ENCODE measurements at places on chromosomes 2 and 18.

DNA sequence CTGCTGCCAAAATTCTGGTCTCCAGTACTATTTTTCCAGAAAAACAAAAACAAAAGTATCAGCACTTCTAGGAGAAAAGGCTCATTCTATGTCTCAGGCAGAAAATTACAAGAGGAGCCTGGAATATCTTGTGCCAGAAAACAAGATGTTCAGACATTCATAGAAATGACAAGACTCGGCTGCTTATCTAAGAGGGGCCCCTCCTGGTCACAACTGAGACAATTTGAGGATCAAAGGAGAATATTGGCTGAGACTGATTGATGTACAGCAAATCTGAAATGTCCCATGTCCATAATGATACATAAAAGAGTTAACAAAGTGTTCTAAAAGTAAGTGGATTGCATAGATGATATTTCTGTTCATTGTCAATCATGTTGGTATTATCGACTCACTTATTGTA lies 2.4 kb upstream of the RPS7 start:
- no peak for DNase-seq

GRCh38 chr2:74690571-74690970 lies 36.5 kb downstream of the SEMA4F start:
- DNase-seq: peak; percentile 61

GRCh38 chr18:45723567-45724355 lies at the start of gene SLC14A1:
SLC14A1 (plus strand) TSS chr18:45724181; CDS start chr18:45730321, 6,140 bp downstream.
- DNase-seq: no peak

GRCh38 chr2:196927376-196928225 lies 1.1 kb upstream of the PGAP1 start:
- no peak for DNase-seq

- DNase-seq: no peak
Measured at GRCh38 chr2:2765176-2765800, 434.2 kb upstream of the MYT1L start.

DNA sequence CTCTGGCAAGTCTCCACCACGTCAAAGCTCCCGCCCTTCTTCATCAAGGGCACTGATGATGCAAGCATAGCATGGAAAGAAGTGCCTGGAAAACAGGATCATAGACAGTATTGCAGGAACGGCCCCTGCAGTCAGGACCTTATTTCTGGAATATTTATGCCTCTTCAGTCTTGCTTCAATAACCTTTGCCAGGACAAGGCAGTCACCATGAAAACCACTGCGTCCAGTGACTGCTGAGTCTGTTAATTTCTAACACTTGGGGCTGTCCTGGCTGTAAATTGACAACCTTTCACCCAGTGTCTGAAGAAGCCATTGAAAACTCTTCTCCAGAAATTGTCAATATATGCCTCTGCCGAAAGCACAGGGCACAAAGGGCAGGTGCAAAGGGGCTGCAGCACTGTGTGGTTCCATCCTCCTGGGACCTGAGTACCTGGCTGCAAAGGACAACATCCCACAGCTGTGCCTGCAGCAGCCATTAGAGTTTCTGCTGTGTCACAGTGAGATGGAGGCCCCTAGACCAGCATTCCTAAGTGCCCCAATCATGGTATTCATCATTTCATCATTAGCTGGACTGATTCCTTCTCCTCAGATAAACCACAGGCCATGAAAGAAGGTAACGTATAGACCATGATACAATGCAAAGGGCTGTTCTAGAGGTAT lies 819.6 kb downstream of the RNF144A start:
- DNase-seq: no peak

GRCh38 chr2:9410108-9410507 lies 13.2 kb downstream of the ITGB1BP1 start:
- DNase-seq: no peak

DNA sequence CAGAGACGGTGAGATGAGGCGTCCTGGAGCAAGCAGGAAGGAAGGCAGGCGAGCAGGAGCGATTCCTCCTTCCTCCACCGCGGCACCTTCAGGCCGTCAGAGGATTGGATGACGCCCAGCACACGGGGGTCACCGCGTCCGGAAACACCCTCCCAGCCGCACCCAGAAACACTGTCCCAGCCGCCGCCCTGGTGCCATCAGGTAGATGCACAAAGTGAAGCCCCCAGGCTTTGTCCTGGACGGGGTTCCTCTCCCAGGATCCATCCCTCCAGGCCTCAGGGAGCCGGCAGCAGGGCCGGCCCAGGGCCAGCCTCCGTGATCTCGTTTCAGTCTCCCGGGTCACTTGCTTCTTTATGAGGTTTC lies 31.5 kb downstream of the RTP5 start:
- no peak for DNase-seq

DNA sequence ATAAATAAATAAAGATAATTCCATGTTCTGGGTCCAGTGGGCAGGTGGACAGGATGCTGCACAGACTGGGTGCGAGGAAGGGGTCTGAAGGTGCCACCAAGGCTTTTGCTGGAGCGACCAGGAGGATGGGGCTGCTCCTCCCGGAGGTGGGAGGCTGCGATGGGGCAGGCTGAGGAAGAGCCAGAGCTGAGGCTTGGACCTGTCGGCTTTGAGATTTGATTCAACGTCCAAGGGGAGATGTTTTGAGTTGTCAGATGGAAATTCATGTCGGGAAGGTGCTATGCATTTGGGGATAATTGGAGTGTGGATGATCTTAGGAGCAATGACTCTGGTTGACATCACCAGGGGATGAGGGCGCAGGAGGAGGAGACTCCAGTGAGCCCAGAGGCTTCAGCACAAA lies 11.7 kb downstream of the ALLC start:
- no peak for DNase-seq

GRCh38 chr2:137964859-137965459 lies 686 bp downstream of the HNMT start:
- no peak for DNase-seq

GRCh38 chr2:109178968-109179367 lies 50.0 kb downstream of the SH3RF3 start:
- no peak for DNase-seq

GRCh38 chr2:170339750-170340692 lies 162.1 kb downstream of the MYO3B start:
- DNase-seq: no peak

- no peak for DNase-seq
Measured at GRCh38 chr2:61367177-61367576, 103.7 kb downstream of the USP34 start.

DNA sequence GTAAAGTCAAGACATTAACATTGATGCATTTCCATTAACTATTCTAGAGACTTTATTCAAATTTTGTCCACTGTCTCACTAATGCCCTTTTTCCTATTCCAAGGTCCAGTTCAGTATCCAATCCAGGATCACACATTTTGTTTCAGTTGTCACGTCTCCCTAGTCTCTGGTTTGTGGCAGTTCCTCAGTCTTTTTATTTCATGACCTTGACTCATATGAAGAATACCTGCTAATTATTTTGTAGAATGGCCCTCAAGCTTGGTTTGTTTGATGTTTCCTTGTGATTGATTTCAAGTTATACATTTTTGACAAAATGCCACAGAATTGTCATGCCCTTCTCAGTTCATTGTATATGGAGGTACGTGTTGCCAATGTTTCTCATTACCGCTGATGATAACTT lies 145.2 kb downstream of the FHOD3 start:
- DNase-seq: no peak

DNA sequence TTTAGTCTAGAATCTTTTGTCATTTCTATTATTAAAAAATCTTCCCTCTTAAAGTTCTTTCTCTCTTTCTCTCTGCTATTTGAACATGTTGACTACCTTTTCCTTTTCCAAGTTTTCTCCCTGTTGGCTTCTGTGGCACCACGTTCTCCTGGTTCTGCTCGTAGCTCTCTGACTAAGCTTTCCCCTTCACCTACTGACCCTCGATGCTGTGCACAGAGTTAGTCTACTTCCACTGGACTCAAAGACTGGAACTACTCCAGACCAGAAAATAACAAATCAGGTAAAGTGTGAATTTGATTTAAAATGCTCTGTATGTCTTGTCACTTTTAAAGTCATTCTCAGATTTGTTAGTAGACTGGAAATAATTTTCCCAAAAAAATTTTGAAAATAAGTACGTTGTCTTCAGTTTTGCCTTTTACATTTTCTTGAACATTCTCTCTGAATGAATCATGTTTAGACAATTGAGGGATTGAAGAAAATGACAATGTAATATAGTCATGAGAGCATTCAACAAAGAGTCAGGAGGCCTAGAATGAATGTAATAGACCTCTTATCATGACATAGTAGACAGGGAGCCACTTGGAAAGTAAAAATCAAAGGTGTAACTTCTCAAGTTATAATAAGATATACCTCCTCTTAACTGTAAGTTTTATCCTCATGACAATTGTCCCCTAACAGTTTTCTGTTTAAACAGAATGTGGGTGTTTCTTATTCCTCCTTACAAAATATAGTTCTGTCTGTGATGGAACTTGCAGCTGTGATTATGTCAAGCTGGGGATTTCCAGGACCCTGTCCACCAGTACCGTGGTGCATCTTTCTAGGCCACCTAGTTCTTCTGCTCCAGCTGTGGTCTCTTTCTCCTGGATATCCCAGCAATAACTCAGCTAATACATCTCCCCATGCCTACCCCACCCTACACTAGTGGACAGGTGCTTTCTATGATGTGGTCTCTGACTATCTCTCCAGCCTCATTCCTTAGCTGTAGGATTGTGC lies 25.5 kb downstream of the ITPRID2 start:
- no peak for DNase-seq

DNA sequence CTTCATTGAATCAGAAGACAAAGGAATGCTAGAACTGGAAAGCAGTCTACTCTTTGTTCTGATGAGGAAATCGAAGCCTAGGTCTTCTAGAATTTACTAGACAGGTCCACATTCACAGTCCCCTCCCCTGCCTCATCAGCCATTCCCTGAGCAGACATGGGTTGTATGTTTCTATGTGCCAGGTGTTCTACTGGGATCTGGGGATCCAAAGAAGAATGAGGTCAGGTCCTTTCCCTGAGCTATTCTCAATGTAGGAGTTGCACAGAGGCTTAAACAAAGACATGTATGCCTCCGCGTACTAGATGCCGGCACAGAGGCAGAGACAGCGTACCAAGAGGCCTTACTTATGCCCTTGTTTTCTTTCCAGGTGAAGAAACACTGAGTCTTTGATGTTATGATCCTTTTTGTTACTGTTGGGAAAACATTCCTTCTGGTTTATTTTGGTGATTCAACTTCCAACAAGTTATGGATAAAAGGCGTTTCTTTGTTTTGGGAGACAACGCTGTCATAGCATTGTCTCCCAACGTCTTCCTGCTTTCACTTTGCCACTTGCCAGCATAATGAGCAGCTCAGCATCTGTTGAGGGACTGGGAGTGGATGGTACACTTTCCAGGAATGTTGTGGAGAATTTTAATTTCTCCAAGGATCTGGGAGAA lies 174.4 kb downstream of the ALPK2 start:
- DNase-seq: no peak

GRCh38 chr18:62912885-62913284 lies 197.5 kb downstream of the PHLPP1 start:
- no peak for DNase-seq

DNA sequence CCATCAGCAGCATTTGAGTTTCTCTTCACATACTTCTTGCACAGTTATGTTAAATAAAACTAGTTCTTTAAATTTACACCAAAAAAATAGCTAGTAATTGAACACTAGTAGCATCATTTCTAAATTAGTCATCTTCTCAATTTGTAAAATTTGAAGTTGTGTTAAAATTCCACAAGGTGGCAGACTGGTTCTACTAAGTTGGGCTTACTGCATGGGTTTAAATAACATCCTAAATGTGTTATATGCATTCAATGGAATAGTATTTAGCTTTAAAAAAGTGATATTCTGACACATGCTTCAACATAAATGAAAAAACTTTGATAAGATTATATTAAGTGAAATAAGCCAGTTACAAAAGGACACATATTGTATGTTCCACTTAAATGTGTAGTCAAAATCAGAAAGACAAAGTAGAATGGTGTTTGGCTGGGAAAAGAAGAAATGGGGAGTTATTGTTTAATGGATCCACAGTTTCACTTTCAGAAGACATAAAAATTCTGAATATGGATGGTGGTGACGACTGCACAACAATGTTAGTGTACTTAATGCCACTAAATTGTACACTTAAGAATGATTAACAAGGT lies 28.7 kb upstream of the RPRD1A start:
- DNase-seq: peak; percentile 74

GRCh38 chr2:46296840-46297545 lies at the start of gene EPAS1:
EPAS1 (plus strand) TSS chr2:46297407; CDS start chr2:46297912, 505 bp downstream.
- peak; percentile 90 for DNase-seq

GRCh38 chr2:174080672-174081121 lies 115.5 kb upstream of the SP3 start:
- no peak for DNase-seq

DNA sequence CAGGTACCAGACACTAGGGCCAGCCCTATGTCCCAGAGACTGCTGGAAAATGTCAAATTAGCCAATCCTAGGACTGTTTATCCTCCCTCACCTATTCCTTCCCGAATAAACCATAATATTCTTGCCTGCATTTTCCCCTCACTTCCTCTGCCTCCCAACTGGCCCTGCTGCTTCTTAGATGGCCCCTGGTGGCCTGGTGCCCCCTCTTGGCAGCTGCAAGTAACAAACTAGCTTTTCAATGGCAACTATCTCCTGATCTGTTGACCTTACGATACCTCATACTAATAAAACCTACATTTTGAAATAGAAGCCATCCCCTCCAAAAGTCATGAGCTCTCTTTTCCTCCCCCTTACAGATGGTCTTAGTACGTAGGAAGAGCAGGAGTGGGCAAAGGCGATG lies 132.0 kb downstream of the ALPK2 start:
- no peak for DNase-seq

- no peak for DNase-seq
Measured at GRCh38 chr2:140667203-140667602, 1463.6 kb downstream of the LRP1B start.

GRCh38 chr2:72136933-72137497 lies 10.6 kb downstream of the CYP26B1 start:
- no peak for DNase-seq

DNA sequence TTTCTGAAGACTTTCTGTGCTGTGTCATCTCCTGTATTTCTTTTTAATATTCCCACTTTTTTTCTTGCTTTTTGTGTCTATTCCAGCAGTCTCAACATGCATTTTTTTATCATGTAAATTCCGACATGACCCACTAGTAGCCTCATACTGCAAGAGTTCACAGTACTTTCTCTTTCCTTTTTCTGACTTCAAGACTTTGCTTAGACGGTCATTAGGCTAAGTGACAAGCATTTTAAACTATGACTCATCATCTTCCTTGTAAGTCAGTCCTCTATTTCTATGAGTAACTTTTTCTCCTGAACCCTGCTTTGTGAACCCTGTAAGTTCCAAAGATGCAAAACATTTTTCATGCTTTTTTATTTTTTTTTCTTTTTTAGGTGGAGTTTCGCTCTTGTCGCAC lies 381.2 kb downstream of the TXNL1 start:
- peak; percentile 29 for DNase-seq

GRCh38 chr18:67876871-67877270 lies 360.4 kb upstream of the DSEL start:
- DNase-seq: no peak

GRCh38 chr2:46580416-46580815 lies 101.1 kb downstream of the TMEM247 start:
- no peak for DNase-seq

DNA sequence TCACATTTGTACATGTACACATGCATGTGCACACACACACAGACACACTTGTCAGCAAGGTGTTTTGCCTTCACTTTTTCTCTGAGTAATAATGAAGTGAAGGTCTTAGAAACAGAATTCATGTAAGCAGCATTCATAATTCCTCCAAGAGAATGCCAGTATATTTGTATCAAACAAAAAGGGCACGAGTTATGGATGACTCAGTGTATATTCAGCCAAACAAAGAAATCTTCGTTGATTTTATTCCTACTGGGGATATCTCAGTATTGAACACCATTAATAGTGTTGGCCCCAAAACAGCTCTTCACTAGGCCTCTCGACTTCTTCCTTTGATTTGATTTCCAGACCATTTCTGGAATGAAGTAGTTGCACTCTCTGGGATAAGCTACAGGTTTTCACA lies 125.3 kb downstream of the PIK3C3 start:
- DNase-seq: no peak

Data from LoVo (cell line).